ENCODE measurements at places on chromosomes 4 and X.

DNA sequence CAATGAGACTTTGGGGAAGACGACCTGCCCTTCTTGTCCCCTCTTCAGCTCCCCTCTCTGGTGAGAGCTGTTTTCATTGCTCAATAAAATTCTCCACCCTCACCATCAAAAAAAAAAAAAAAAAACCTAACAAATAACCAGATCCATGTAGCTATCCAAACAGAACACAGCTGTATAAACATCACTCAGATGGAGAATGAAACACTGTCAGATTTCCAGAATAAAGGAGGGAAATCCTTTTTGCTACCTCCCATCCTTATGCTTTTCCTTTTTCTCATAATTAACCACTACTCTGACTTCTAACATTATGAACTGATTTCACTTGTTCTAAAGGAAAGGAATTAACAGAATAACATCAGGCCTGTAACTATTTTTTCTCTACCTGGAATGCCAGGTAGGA lies 155.6 kb downstream of the PPP4R3C start:
- no peak for DNase-seq

DNA sequence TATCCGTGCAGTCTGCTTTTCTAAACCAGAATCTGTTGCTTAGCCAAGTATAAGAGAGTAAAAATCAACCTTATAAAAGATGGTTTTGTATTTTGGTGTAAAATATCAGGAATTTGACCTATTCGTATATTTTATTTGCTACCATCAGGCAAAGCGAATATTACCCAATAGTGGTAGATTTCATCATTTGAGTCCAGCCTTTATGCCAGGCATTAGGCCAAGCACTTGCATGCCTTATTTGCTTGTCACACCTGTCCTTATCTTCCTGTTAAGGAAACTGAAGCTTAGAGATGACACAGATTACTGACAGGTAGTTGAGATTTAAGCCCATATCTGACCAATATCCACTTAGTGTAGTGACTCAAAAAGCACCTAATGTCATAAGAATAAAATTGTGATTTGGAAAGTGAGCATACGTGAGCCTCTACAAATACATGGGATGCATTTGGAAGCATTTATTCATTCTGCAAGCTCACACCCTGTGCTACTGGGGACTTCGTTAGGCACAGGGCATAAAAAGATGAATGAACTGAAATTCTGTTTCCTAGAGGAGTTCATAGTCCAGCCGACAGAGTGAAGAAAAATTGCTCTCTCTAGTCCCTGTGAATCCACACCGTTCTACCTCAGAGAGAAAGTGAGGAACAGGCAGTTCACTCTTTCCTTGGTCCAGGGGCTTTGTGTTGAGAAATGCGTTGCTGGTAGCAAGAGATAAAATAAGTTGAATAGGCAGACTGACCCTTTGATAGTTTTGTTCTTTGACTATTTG lies 2.3 kb upstream of the RNF212 start:
- DNase-seq, result no peak

GRCh38 chr4:22323691-22324090 lies 192.2 kb downstream of the ADGRA3 start:
- DNase-seq, result no peak

GRCh38 chrX:3026074-3026815 lies 15.0 kb upstream of the ARSF start:
- DNase-seq, result no peak

DNA sequence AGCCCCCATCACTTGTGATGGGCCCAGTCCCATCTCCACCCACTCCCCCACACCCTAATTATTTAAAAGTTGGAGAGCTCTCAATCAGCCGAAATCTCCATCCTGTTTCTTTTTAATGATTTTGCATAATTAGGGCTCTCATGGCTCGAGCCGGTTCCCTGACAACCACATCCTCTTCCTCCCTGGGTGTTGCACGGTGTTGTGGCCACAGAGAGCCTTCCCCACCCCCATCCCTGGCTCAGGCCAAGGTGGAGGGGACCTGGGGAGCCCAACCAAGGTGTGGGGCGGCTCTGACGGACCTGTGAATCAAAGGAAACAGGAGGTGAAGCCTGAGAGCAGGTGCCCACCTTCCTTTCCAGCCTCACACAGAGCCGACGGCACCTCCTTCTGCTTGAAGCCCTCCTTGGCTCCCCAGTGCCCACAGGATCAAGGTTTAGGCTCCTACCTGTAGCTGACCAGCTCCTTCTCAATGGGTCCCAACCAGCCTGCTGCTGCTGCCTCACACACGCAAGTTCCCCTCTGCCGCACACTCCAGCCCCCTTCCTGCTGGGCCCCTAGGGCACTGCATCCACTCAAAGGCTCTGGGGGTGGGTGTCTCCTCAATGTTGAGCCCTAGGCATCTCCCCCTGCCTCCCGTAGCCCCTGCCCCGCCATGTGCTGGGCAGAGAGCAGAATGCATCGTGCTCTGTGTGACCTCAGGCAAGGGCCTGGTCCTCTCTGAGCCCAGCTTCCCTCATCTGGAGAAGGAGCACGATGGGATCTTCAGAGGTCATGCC lies 68.7 kb downstream of the WFS1 start:
- no peak for DNase-seq

DNA sequence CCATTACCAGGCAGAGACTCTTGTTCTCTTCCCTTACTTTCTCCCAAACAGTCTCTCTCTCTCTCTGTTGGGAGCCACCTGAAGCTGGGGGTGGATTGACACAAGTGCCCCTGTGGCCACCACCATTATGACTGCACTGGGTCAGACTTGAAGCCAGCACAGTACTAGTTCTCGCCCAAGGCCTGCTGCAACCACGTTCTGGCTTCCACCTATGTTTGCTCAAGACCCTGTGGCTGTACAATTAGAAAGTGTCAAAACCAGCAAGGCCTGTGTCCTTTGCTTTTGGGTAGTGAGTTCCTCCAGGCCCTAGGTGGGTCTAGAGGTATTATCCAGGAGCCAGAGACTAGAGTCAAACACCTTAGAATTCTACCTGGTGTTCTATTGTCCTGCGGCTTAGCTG lies 31.0 kb downstream of the MAGED2 start:
- DNase-seq, result no peak

Data from LHCN-M2 (cell line).